GM12864 (cell line): ENCODE measurements at places on chromosomes 2 and 18.

DNA sequence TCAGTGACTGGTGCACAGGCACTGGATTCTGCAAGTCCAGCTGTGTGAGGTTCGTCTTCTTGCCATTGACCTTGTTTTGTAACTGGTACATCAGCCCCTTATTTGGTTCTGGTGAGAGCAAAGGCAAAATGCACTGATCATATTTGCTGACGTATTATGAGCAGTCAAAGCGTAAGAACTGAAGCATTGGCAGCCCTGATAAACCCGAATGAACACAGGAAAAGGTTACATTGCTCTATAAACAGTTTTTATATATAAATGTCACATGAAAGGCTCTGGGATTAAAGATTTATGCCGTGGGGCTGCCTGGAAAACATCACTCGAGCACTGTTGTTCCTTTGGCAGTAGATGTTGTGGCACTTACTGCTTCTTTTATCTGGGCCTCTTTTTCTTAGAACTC lies 167.9 kb downstream of the IRS1 start:
- DNase-seq: no peak

DNA sequence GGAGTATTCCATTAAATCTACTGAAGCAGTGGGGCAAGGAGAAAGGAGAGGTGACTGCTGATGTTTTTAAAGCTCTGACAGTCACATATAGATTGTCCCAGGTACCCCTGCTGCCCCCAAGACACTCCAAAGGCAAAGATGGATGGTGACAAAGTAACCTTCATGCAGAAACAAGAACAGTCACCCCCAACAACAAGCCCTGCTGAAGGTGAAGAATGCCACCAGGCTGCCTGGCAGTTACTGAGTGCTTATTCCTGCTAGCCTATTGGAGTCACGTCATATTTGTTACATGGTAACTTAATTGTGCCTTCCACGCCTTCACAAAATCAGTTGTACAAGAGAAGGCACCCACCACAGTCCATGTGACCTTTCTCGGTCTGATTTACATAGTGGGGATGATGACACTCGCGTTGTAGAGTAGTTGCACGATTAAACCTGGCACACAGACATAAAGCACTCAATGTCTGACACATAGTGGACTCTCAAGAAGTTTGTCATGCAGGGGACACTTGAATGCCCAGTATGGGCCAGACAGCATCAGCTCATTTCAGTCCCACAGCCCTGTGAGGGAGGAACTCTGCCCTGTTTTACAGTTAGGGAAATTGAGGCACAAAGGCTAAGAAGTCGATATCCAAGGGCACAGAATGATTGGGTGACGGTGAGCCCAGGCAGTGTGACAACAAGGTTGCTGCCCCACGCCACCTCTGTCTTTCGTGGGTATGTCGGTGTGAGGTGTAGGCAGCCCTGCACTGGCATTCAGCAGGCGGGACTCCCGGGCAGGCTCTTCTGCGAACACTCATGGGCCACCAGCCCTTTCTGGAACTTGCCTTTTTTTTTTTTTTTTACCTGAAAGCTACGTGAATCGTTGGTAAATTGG lies 62.7 kb downstream of the ZCCHC2 start:
- DNase-seq: no peak

- DNase-seq: no peak
These were observed 59.2 kb upstream of the TRIB2 start for GRCh38 chr2:12657560-12657959.

- no peak for DNase-seq
These were observed 85.7 kb upstream of the GALNT13 start for GRCh38 chr2:153786016-153786415.

DNA sequence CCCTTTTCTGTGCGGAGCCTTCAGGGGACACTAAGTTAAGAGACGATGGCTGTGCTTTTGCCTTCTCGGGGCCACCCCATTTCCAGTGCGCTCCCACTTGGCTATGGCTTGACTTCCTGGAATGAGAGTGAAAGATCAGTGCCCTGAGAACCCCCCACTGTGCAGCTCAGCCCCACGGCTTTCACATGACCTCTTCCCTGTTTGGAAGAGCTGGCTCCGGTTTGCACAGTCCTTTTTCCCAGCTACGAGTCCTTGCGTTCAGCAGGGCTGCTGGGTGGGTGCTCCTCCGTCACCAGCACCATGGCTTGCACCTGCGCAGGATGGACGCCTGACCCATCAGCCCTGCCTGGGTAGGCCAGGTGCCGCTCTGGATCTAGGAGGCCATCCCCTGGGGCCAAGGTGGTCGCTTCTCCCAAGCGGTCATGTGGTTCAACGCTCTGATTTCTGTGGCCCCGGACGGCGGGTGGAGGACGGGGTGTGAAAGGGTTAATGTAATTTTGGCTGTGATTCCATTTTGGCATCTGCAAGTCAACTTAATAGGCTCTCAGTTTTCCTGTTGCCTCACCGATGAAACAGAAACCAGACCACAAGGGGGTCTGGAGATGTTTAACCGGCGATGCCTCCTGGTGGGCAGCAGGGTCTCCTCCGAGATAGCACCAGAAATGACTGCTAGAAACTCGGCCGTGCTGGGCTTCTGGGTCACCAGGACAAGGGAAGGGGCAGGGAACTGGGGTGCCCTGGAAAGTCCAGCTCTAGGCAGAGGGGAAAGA lies 113.1 kb upstream of the HAAO start:
- no peak for DNase-seq

DNA sequence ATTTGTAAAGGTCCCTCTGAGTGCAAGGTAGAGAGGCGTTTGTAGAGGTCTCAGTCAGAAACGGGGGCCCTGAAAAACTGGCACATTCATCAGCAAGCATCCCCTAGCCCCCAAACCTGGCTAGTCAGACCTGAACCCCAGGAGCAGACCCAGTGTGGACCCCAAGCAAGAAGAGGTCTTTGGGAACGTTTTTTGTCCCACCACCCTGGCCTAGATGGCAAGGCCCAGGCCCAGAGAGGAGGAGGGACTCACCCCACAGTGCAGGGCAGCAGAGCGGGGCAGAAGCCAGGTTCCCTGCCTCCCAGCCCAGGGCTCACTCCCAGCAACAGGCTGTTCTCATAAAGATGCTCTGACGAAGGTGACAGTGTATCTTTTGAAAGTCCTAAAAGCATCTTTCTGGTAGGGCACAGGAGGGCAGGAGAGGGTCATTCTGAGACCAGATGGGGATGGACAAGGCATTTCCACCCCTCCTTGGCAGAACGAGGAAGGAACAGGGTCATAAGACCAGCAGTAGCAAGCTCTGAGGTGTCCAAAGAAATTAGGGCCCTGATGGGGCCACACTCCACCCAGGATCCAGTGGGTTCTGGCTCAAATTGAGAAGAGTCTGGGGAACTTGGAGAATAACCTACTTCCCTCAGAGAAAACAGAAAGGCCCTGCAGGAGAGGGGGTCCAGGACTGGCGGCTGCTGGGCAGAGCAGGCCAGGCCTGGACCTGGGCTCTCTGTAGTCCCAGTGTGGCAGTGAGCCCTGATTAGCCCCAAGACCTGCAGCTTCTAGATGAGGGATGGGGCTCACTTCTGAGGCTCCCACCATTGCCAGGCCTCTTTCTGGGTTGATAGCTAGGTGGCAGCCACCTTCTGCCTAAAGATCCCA lies 18.2 kb downstream of the ADRA2B start:
- DNase-seq: no peak

GRCh38 chr2:49914281-49914680 lies 760.0 kb upstream of the FSHR start:
- DNase-seq: no peak

DNA sequence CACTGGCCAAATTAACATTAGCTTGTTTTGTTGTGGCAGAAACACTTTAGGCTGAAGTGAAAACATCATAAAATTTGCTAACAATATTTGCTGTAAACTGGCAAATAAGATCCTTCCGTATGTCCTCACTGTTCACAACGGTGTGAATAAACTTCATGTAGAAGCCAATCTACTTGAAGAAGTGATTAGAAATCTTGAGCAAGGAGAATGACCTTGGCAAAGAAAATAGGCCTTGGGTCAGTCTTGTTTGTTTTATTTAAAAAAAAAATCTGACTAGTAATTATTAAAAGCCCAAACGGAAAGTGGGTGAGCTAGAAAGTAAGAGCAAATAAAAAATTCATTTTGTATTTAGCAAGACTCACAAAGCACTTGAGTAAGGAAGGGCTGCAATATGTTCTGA lies 197.0 kb downstream of the CPS1 start:
- no peak for DNase-seq

DNA sequence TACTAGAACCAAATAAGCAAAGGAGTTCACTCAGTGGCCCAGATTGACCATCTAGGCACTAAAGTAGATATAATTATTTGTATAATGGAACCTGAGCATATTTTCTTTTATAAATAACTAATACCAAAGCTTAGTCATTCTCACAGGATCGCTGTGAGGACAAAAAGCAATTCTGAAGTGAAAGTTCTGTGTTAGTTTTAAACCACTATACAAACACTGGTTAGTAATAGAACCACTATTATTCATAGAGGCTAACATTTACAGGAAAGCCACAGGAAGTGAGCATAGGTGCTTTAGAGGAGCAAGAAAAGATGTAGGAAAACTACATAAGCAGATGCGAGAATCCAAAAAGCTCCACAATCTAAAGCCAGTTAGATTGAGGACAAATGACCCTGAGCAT lies 364.7 kb downstream of the XIRP2 start:
- DNase-seq: no peak

GRCh38 chr2:178450524-178450773 lies 526 bp downstream of the PRKRA start:
- DNase-seq: no peak

DNA sequence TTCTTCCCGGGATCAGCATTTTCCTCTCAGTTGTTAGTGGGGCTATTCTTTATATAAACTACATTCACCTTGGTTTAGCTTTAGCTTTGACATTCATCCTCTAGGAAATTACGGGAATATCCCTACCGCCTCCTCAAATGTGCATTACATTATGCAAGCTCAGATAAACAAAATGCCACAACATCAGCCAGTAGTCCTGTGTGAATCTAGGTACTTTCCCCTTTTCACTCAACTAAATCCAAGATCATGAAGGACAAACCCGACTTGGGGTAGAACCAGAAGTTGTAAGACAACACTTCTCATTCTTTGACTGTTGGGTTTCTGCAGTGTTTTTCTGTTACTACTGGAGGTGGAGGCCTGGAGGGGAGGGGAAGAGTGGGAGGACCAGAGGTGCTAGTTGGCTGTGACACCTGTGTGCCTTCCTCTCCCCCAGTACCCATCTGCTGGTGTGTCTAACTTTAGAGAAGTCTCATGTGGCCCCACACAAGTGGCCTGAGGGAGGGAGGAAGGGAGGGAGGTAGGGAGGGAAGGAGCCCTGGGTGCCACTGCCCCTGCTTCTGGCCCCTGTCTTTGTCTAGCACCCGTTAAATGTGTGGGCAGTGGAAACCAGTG lies 84.8 kb upstream of the BCL2L11 start:
- DNase-seq: no peak

GRCh38 chr2:183123117-183123958 lies 905 bp upstream of the NUP35 start:
- no peak for DNase-seq

DNA sequence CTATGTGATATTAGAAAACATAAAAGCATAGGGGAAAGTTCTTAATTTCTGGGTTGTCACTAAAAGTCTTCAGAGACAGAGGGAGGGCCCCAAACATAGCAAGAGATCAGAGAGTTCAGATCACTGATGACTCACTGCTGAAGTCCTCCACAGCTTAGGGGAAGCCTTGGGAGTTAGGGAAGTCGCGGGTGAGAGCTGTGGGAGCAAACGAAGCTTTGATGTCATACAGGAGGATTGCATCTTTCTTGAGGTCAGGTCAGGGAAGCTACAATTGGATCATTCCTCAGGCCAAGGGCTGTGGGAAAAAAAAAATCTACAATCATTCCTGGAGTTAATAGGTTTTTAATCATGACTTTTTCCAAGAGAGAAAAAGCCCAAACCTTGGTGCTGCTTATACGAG lies 96.2 kb downstream of the COPS8 start:
- DNase-seq: no peak

GRCh38 chr18:43022874-43023273 lies 92.6 kb downstream of the RIT2 start:
- DNase-seq: no peak

GRCh38 chr2:64727013-64727767 lies 73.5 kb upstream of the SERTAD2 start:
- DNase-seq: peak; percentile 82

GRCh38 chr18:34694591-34695165 lies 15.4 kb upstream of the DTNA start:
- DNase-seq: no peak

GRCh38 chr2:208978946-208979345 lies 444.9 kb upstream of the MAP2 start:
- no peak for DNase-seq

DNA sequence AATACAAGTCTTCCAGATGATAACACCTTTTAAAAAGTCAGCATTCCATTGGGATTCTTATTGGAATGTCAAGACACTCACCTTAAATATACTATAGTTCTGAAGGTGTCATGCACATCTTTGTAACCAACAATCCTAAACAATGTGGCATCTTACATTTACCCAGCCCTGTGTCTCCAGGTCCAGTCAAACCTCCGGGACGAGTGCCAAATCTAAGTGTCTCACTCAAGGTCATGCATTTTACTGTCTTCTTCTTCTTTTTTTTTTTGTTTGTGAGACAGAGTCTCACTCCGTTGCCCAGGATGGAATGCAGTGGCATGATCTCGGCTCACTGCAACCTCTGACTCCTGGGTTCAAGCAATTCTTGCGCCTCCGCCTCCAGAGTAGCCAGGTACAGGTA lies 206.9 kb upstream of the FAM98A start:
- no peak for DNase-seq

DNA sequence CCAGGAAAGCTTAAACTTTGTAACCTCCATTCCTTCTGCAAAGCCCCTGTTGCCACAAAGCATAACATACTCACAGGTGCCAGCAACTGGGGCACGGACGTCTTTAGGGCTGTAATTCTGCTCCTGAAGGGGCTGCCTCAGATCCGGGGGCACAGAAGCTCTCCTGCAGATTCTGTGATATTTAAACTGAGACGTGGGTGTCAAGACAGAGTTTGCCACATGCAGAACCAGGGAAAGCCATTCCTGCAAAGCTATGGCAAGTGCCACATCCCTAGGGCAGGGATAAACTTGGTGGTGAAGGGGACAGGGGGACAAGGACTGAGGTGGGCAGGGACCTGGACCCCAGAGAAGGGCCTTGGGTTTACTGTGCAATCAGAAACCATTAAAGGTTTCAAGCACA lies 247.2 kb downstream of the EIPR1 start:
- DNase-seq: no peak

DNA sequence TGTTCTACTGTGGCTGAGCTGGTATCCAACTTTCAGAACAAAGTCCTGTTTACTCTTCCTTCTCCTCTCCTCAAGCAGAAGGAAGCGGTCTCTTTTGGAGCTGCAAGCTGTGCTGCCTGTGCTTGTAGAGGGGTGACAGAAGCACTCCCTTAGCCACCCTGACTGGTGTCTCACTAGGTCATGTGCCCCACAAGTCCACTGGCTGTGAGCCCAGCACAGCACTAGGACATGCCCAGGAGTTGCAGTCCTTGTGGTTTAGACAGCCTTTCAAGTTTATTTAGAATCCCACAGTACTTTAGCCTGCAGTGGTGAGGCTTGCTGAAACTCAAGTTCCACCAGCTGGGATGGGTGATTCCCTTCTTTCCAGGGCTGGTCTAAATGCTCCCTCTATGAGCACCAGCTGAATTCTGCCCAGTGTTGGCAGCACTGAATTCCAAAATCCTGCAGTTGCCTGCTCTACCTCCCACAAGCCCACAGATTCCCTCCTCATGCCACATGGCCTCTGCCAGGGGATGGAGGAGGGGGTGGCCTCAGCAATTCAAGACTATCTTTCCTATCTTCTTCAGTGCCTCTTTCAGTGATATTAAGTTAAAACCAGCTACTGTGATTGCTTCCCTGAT lies 61.2 kb downstream of the CCDC85A start:
- no peak for DNase-seq

GRCh38 chr2:58039170-58039611 lies 7.4 kb upstream of the VRK2 start:
- no peak for DNase-seq

GRCh38 chr2:112996635-112997034 lies 8.6 kb upstream of the IL36A start:
- DNase-seq: no peak
